A549 treated with CpdA at 1 μM for 4 hours (cell line): ENCODE measurements at places on chromosomes 5 and 9. TPM values are rescaled to one million over a fixed set of nuclear protein-coding genes. Genes with fewer than 3 reads are reported as not detected.

Gene IFNK
- total RNA-seq, result not detected in 5 replicates

Gene BHMT2
- total RNA-seq, result not detected in 5 replicates

Gene WNT8A
- not detected in 5 replicates for total RNA-seq

Gene NEUROG1
- not detected in 5 replicates for total RNA-seq

Gene QRFP
- total RNA-seq, result not detected in 5 replicates

Gene PRSS3
- 11.1 to 15.9 TPM (median 14.0 TPM) in 5 replicates for total RNA-seq
